ENCODE measurements at places on chromosomes 12 and 14. TPM values are rescaled to one million over a fixed set of nuclear protein-coding genes. Genes with fewer than 3 reads are reported as not detected.

DNA sequence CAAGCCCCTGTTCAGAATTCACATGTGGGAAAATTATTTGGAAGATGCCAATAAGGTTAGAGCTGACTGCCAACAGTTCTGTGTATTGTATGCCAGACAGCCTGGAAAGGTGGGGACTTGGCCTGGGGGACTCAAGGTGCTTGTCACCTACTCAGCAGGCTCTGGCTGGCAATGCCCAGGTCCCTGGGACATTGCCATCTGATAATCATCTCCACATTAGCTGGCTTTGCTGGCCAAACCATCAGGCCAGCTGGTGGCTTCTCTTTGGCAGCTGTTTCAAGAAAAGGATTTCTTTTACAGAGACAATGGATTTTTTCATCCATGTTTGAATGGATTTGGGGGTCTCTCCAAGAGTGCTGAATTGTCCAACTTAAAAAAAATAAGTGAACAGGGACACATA lies 165.2 kb downstream of the BRMS1L start:
- ATAC-seq, result no peak

GRCh38 chr12:111638556-111638955 lies 39.4 kb upstream of the ATXN2 start:
- no peak for ATAC-seq

GRCh38 chr14:43361751-43362150 lies 1145.3 kb downstream of the FSCB start:
- ATAC-seq, result no peak

DNA sequence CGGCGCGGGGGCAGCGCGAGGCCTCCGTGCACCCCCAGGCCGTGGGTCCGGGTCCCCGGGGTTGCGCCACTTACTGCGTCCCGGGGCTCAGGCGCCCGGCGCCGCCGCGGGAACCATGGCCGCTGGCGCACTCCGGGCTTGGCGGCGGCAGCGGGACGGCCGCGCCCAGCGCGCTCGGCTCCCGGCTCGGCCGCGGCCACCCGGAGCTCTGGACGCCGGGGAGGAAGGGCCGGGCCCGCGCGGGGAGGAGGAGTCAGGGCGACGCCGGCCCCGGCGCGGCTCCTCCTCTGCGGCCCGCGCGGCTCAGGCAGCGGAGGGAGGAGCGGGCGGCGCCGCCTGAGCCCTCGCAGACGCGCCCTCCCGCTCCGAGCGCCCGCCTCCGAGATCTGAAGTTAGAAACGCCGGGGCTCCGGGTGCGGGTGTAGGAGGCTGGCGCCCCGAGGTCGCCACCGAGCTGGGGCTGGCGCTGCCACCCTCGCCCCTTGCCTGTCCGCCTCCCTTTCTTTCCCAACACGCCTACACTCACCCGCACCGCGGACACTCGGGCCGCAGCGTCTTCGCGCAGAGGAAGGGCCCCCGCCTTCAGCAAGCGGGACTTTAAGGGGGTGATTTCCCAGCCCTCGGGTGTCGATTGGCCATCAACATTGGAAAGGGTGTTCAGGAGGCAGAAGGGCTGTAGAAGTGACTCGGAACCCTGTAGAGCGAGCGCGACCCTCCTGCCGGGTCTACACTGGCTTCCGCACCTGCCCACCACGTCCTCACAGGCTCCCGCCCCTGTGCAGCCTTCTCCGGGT lies at the start of gene NIN:
Gene NIN, minus strand, starts transcription at position 231 of the 794 bp plus-strand sequence. CDS start 9,106 bp downstream, outside the sequence.
- ATAC-seq, result peak; percentile 94

DAZAP2 gene
- total RNA-seq, result 109 TPM

DNA sequence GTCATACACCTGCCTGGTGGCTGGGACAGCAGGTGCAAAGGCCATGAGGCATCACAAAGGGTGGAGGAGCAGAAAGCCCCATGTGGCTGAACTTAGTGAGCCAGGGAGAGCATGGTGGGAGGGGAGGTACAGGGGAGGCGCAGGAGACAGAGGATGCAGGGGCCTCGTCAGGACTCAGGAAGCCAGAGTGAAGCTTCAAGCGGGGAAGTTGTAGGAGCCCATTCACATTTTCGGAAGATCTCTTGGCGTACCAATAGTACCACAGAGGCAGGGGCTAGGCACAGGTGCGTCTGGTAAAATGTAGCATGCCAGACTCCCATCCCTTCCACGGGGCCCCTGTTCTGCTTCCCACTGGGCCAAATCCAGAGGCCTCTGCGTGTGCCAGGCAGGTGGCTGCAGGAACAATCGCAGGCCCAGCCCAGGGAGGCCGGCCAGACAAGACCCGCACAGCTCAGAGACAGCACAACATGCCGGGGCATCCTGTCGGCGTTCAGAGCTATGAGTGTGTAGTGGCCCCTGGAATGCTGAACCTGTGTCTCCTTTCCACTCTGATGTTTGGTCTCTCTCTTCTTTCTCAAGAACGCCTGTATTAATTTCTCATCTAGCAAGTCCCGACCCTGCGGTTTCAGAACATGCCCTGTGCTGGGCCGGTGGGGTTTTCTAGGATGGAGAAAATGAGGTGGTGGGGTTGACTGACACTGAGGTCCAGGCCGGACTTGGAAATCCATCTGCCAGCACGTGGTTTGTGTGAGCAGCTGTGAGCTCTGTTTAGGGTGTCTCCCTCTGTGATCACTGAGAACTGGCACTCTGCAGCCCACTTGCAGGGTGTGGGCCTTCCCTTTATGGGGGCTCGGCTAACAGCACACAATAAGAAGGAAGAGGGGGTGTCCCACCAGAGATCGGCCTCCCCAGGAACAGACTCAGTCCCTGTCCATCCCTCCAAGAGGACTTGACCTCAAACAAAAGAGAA lies 5.5 kb upstream of the TMEM132D start:
- ATAC-seq, result no peak

GRCh38 chr12:26523708-26524150 lies 309.3 kb downstream of the ITPR2 start:
- peak; percentile 98 for ATAC-seq

RACGAP1 gene
- 47.6 TPM for total RNA-seq

GRCh38 chr12:26077915-26078702 lies 46.7 kb downstream of the BHLHE41 start:
- no peak for ATAC-seq

ITGB7 gene
- total RNA-seq, result 7.0 TPM

GRCh38 chr12:12541782-12542181 lies 20.9 kb downstream of the DUSP16 start:
- ATAC-seq, result no peak

ANP32D gene
- not detected for total RNA-seq

- peak; percentile 82 for ATAC-seq
Observed at GRCh38 chr14:59507063-59507751, 22.9 kb downstream of the JKAMP start.

IL22 gene
- total RNA-seq, result 0.44 TPM

- peak; percentile 29 for ATAC-seq
Observed at GRCh38 chr12:2794191-2794735, 507 bp upstream of the FKBP4 start.

DNA sequence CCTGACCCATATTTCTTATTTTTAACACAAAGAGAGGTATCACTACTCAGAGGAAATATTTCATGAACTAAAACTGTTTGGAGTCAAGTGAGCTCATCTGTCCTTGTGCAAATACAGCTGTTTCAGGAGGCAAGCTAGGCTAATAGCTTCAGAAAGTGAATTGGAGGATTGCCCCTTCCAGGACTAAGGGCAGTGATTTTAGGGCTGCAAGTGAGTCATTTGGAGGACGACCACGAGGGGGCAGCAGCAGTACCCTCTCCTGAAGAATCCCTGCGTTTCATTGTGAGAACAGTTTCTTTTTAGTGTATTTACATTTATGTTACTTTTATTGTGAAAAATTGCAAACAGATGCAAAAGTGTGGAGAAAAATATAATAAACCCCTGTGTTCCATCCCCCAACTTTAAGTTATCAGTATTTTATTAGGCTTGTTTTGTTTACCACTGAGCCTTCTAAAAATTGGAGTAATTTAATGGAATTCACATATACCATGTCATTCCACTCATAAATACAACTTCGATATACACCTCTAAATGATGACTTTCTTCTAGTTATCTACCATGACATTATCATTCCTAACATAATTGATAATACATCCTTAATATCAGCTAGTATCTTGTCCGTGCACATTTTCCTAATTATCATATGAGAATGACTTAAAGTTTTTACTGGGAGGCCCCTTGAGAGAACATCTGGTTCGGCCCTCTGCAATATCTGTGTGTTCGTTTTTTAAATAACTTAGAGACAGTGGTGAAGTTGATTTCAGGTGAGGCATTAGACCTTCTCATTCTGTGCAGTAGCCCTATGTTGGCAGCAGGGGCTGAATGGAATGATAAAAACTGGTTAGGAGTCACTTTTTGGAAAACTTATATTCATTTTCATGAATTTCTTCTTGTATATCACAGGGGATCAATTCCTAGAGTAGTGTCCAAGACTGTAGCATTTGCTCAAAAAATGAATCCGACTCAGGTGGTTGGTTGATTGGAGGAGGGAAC lies 13.7 kb downstream of the FOXJ2 start:
- ATAC-seq, result peak; percentile 61

EPYC gene
- total RNA-seq, result not detected

GRCh38 chr12:115946867-115947695 lies 330.4 kb downstream of the MED13L start:
- no peak for ATAC-seq

NEMP1 gene
- total RNA-seq, result 5.7 TPM

HOXC12 gene
- not detected for total RNA-seq

CRIP1 gene
- 42.6 TPM for total RNA-seq

GRCh38 chr12:18217966-18218365 lies 43.4 kb upstream of the PIK3C2G start:
- ATAC-seq, result no peak

GRCh38 chr14:28875934-28876571 lies 109.5 kb downstream of the FOXG1 start:
- no peak for ATAC-seq

DNA sequence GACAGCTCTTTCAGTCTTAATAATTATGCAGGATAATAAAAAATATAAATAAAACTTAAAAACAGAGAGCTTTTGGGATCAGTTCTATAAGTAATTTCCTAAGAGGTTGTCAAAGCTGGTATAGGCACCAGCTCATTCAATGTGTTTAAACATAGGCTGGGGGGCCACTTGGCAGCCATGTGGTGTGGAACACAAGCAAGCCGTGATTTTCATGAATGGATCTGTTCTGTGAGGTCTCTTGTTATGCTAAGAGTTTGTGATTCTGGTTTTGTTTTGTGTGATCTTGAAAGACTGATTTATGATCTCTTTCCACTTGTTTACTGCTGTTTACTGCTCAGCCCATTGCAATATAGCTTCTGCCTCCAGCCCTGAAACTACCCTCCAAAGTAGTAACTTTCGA lies 240.9 kb downstream of the FBXL14 start:
- no peak for ATAC-seq

DNA sequence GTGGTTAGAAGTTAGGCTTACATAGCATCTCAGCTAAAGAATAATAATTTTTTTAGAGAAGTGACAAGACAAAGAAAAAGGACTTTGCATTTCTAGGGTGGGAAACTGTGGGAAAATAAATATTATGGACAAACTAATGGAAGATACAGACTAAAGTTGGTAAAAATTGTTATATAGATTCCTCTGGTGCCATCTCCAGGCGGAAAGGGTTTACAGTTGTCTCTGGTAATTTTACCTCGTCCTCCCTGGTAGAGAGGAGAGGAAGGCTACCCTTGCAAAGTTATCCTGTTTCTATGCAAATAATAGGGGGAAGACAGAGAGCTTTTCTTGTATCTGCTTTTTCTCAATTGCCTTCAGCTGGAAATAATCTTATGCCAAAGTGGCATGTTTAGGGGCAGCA lies 5.2 kb downstream of the OR11G2 start:
- no peak for ATAC-seq

DNA sequence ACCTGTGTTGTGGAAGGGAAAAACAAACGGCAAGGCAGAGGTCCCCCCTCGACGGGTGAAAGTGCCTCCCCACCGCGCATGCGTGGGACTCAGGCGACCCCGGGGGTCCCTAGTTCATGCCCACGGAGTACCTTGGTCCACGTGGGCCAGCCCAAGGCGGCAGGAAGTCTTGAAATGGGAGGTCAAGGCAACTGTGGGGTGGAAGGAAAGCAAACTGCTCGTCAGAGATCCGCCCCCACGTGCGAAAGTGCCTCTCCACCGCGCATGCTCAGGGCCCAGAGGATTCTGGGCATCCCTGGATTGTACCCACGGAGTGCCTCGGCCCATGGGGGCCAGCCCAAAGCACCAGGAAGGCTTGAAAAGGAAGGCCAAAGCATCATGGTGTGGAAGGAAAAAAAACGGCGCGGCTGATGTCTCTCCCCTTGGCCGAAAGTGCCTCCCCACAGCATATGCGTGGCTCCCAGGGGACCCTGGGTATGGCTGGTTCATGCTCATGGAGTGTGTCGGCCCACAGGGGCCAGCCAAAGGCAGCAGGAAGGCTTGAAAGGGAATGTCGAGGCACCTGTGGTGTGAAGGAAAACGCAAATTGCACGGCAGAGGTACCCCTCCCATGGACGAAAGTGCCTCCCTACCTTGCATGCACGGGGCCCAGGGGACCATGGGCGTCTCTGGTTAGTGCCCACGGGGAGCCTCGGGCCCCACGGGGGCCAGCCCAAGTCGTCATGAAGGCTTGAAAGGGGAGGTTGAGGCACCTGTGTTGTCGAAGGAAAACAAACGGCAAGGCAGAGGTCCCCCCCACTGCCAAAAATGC lies 369.7 kb downstream of the ALG10 start:
- ATAC-seq, result no peak

GRCh38 chr14:67453575-67454300 lies 34.8 kb downstream of the TMEM229B start:
- no peak for ATAC-seq

GRCh38 chr12:112847708-112848337 lies 56.3 kb downstream of the RPH3A start:
- no peak for ATAC-seq

DNA sequence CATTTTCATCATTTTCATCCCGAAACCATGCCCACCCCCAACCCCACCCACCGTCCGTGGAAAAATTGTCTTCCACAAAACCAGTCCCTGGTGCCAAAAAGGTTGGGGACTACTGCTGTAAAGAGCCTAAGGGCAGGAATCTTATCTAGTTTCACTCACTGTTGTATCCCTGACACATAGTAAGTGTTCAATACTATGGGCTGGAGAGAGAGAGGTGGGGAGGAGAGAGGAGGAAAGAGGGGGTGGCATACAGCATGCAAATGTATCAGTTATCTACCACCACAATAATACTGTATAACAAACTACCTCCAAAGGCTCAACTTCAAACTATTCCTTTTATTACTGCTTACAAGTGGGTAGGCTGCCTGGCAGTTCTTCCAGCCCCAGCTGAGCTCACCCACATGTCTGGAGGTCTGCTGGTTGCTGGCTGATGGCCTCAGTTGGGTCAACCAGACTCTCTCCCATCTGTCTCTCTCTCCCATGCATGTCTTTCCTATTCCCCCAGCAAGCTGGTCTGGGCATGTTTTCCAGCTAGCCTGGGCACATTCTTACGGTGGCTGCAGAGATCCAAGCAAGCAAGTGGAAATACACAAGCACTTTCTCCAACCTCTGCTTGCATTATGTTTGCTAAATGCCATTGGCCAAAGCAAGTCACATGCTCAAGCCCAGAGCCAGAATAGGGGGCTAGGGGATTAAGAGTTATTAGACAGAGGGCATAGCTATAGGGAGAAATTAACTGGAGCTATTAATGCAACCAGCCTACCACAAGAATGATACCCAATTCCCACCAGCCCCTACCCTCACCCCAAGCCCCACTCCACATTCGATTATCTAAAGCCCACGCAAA lies 31.6 kb upstream of the FICD start:
- peak; percentile 48 for ATAC-seq

- ATAC-seq, result no peak
Observed at GRCh38 chr14:76219873-76220272, 68.2 kb downstream of the GPATCH2L start.
